Activated CD8-positive, alpha-beta memory T cell treated with anti-CD3 and anti-CD28 coated beads for 4 hours (primary cell): ENCODE measurements at places on chromosomes 7 and 10.

GRCh38 chr10:123488436-123488835 lies 177.7 kb upstream of the GPR26 start:
- no peak for DNase-seq

GRCh38 chr10:53284615-53285182 lies 512.1 kb upstream of the MBL2 start:
- no peak for DNase-seq

GRCh38 chr7:37061849-37062559 lies 337.7 kb upstream of the AOAH start:
- DNase-seq = no peak

- DNase-seq = no peak
Measured at GRCh38 chr7:151384352-151384697, 25.5 kb downstream of the WDR86 start.

DNA sequence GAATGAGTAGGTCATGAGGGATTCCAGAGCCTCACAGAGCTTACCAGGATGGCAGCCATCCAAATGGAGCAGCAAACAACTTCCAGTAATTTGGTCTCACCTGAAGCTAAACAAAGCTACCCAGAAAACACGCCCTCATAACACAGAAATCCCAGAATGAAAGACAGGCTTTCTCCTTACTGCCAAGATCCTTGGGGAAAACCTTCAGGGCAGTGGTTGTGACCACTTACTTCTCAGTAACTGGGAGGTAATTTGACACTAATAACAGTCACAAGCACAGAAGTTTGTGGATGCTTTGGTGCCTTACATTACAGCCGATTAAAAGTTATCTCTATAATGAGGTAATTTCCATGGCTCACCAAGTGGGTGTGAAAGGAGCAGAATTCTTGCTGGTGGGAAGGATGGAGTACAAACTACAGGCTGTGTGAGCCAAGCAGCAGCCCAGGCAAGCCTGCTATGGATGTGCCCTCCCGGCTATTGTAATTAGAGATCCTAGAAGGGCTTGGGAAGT lies 10.4 kb downstream of the WDR91 start:
- DNase-seq = no peak

GRCh38 chr7:131038153-131038552 lies 289.5 kb upstream of the MKLN1 start:
- no peak for DNase-seq

DNA sequence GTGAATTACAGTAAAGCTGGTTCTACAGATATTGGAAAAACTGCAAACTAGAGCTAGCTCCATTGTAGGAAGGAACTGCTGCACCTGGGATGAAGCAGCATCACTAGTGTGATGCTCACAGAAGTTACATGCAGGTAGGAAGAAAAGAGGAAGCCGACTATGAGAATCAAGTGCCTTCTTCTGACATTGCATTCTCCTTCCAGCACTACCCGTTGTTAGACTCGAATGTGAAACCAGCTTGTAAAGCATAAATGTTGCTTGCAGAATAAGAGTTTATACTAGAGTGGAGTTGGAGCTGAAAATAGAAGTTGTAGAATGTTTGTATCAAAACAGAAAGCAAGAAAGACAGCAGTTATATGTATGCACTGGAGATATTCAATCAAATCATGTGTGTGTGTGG lies 49.9 kb downstream of the TRIM24 start:
- DNase-seq = no peak

GRCh38 chr7:157222687-157223086 lies 84.0 kb downstream of the UBE3C start:
- no peak for DNase-seq

DNA sequence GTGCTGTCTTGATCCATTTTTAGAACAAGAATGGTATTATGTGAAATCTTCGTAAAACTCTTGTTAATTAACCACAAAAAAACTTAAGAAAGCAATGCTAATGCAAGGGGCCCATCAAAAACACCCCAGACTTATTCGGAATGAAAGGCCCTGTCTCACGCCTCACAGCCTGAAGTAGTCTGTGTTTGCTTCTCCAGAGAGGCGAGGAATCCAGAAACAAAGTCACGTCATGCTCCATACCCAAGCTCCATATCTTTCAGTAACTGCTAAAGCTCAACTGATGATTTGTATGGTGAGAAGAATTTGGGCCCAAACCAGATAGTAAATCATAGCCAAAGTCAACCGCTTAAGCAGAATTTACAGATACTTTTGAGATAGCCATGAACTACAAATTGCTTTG lies 155.4 kb downstream of the ATE1 start:
- DNase-seq = no peak

- DNase-seq = no peak
Measured at GRCh38 chr10:100824886-100825285, 79.5 kb downstream of the PAX2 start.

- no peak for DNase-seq
Measured at GRCh38 chr7:111438369-111439289, 123.7 kb downstream of the IMMP2L start.

GRCh38 chr10:78700816-78701520 lies 367.8 kb upstream of the ZMIZ1 start:
- no peak for DNase-seq

GRCh38 chr10:11208908-11209829 lies 191.5 kb downstream of the CELF2 start:
- DNase-seq = no peak

GRCh38 chr7:92834507-92835260 lies 1.7 kb downstream of the CDK6 start:
- no peak for DNase-seq

- DNase-seq = no peak
Measured at GRCh38 chr10:118783776-118784545, 29.2 kb upstream of the CACUL1 start.

DNA sequence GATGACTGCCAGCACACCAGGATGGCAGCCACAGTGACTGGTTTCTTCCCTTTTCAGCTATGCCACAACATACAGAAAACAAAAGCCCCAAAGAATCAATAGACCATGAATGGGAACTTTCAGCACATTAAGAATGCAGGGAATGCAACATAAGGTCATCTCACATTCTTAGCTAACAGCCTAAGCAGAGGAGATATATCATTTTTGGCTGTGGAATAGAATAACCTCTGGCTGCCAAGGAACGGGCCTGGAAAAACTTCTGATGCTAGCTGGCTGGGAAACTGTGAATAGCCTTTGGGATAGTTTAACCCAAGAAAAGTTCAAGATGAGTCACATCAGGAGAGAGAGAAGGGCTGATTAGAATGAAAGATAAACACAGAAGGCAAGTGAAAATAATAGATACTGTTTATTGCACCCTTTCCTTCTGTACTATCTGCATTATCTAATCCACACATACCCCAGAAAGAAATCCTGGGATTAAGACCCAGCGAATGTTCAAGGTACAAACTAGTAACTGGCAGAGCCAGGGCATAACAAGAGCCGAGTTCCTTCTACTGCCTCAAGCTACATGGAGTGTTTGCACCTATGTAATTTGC lies 169.2 kb downstream of the SEMA3A start:
- no peak for DNase-seq

GRCh38 chr10:120810298-120810697 lies 40.9 kb upstream of the WDR11 start:
- DNase-seq = no peak

DNA sequence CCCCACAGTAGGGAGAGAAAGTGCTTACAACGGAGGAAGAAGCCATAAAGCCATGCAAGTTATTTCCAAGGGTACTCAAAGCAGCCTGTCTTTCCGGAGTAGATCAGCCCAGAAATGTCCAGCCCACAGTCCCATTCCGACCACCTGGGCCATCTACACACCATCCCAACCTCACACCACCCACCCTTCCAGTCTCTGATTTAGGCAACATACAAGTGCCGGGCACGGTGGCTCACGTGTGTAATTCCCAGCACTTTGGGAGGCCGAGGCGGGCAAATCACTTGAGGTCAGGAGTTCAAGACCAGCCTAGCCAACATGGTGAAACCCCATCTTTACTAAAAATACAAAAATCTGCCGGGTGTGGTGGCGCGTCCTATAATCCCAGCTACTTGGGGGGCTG lies 35.1 kb downstream of the LRRC20 start:
- no peak for DNase-seq

- DNase-seq = no peak
Measured at GRCh38 chr7:55019691-55020465, 1.1 kb downstream of the EGFR start.

- no peak for DNase-seq
Measured at GRCh38 chr10:26235761-26236160, 19.2 kb downstream of the GAD2 start.

GRCh38 chr10:97466755-97467154 lies 20.8 kb downstream of the ZDHHC16 start:
- DNase-seq = no peak

DNA sequence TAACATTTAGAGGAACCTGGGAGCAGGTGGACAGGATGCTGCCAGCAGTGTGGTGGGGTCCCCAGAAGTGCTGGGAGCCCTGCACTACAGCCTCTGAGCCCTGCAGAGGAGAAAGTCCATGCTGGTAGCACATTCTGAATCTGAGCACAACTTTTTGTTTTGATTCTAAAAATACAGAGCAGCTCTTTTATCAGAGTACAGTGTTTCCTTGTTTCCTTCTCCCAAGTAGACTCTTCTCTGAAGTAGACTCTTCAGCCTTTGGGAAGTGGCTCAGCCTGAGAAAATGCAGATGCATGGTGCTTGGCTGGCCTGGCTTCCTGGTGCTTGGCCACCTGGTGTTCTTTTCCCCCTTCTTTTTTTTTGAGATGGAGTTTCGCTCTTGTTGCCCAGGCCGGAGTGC lies 9.1 kb downstream of the ADCY1 start:
- DNase-seq = no peak

GRCh38 chr10:88623835-88624234 lies 37.3 kb downstream of the LIPJ start:
- no peak for DNase-seq

- DNase-seq = no peak
Measured at GRCh38 chr10:6738112-6738768, 158.2 kb upstream of the PRKCQ start.

GRCh38 chr7:92961961-92962360 lies 125.6 kb upstream of the CDK6 start:
- no peak for DNase-seq

DNA sequence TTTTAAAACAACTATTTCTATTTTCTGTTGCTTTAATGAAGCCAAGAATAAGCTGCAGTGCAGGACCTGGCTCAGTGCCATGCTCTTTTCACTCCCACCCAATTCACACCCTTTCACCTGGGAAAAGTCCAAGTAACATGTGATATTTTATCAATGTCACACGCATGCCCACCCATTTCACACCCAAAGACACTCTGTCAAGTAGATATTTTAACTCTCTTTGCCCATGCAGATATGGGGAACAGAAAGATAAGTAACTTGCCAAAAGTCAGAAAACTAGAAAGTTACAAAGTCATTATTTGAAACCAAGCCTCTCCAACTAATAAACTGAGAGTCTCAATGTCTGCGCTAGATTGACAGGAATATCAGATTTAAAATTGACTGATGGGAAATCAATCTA lies 706.7 kb upstream of the PHF14 start:
- no peak for DNase-seq

GRCh38 chr7:11341285-11341944 lies 367.7 kb downstream of the PHF14 start:
- DNase-seq = no peak

DNA sequence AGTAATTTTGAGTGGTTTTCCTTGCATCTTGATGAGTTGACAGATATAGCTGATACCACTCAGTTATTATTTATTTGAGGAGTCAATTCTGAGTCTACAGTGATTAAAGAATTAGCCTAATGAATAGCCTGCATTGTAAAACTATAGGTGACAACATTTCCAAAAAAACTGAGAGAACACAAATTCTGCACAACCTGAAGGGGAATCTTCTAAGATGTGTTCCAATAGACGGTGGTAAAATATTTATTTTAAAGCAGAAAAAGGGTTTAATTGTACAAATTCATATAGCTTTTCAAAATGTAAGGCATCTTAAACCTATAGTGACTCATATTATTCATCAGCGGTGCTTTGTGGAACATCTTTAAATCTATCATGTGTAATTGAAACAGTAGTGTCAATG lies 200.4 kb downstream of the RNLS start:
- DNase-seq = no peak

DNA sequence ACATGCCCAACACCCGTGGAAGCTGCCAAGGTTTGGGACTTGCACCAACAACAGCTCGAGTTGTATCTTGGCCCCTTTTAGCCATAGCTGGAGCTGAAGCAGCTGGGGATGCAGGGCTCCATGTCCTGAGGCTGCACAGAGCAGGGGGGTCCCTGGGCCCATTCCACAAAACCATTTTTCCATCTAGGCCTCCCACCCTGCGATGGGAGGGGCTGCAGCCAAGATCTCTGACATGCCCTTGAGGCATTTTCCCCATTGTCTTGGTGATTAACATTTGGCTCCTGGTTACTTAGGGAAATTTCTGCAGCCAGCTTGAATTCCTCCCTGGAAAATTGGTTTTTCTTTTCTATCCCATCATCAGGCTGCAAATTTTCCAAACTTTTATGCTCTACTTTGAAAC lies 637.8 kb upstream of the VSTM2A start:
- no peak for DNase-seq

GRCh38 chr7:78159545-78159944 lies 361.0 kb downstream of the PHTF2 start:
- DNase-seq = no peak
